OCI-M1 (cell line): ENCODE measurements at places on chromosomes 1 and 21.

DNA sequence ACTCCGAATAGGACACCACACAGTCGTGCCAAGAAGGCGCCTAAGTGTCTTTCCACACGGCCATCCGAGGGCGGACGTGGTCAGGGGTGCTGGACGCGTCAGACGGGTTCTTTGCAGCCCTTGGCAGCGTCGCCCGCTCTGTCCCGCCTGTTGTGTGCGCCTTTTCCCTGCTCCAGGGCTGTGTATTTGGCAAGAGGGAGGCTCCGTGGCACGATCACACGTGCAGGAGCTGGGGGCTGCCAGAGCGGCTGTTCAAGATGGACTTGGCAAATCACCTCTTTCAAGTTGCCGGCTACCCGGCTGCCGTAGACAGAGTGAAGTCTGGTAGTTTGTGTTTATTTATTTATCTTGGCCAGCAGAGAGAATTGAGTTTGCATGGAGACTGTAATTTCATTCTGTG lies 31.9 kb downstream of the PRKCZ start:
- DNase-seq = no peak

GRCh38 chr1:203926025-203926540 lies 64.7 kb downstream of the SNRPE start:
- peak; percentile 81 for DNase-seq

DNA sequence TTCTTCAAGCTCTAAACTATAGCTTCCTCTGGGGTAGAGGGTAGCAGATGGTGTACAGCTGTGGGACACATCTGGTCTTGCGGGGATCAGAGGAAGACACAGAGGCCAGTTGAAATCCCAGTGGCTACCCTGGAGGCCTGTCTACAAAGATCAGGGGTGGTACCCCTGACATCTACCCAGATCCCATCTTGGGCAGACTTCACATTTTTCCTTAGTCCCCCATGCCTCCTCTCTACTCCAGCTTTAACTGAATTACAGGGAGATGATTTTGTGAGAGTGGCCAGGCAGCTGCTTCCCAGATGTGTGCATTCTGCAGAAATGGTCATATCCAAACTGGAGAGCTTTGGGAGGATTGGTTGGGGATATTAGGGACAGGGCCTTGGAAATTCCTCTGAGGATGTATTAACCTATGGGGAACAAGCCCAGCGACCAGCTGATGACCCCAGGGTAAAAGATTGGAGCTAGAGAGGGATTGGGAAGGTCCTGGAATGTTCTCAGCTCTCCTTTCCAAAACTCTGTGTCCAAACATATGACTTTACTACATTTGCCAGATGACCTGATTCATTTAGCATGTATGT lies 9.6 kb upstream of the CD34 start:
- DNase-seq = no peak

- DNase-seq = no peak
These were observed 84.0 kb downstream of the MAN1C1 start for GRCh38 chr1:25700626-25701025.

GRCh38 chr1:26496861-26497260 lies 24.6 kb downstream of the HMGN2 start:
- DNase-seq = no peak
